ENCODE measurements at places on chromosomes 2 and 18.

- DNase-seq = no peak
Measured at GRCh38 chr2:15953147-15953630, 12.8 kb downstream of the MYCN start.

- no peak for DNase-seq
Measured at GRCh38 chr18:61941948-61942471, 49.2 kb upstream of the RNF152 start.

DNA sequence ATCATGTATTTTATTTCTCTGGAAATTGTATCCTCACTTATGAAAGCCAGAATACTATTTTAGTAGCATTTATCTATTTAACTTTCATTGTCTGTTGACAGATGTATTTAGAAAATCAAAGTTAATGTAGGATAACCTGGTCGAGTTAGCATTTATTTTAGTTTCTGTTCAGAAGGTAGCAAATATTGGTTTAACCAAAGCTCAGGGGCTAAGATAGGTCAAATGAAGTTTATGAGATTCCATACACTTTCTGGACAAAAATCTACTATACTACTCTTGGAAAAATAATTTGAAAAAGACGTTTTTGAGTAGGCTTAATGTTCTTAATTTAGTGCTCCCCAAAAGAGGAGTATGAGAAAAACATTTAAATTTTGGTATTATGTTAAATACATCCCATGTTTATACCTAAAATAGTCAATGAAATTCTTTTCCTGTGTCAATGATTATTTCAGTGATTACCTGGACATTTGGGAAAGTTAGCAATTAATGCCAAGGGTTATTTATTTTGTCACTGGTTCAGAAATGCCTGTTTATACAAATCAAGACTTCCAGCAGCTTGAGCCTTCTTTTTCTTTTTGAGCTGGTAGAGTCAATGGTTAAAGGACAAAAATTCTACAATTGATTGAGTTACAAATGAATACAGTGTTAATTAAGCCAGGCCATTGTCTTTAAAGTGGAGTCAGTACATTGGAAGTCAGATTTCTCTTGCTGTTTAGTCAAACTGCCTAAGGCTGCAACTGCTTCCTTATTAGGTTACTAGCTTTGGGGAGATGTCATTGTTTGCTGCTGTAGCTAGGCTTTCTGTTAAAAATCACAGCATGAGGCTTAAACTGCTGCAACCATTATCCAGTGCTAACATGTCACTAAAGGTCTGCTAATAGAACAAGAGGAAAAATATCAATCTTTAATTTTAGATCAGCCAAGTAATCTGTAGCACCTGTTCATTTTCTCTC lies 182.3 kb downstream of the CAMKMT start:
- peak; percentile 97 for DNase-seq

- DNase-seq = peak; percentile 80
Measured at GRCh38 chr2:86195808-86196387, 636 bp upstream of the IMMT start.

GRCh38 chr2:67083951-67084350 lies 313.2 kb upstream of the ETAA1 start:
- DNase-seq = no peak

GRCh38 chr2:135052042-135052876 lies at the start of gene RAB3GAP1:
Gene RAB3GAP1 (plus strand): TSS chr2:135052292. CDS start chr2:135052308, 16 bp downstream.
- DNase-seq = peak; percentile 89

GRCh38 chr2:98379311-98380202 lies 33.3 kb downstream of the CNGA3 start:
- no peak for DNase-seq

GRCh38 chr18:986051-986450 lies 81.4 kb downstream of the ADCYAP1 start:
- DNase-seq = peak; percentile 90

- DNase-seq = no peak
Measured at GRCh38 chr2:179768765-179769164, 92.6 kb downstream of the ZNF385B start.

- DNase-seq = no peak
Measured at GRCh38 chr2:229539628-229540027, 174.7 kb downstream of the DNER start.

DNA sequence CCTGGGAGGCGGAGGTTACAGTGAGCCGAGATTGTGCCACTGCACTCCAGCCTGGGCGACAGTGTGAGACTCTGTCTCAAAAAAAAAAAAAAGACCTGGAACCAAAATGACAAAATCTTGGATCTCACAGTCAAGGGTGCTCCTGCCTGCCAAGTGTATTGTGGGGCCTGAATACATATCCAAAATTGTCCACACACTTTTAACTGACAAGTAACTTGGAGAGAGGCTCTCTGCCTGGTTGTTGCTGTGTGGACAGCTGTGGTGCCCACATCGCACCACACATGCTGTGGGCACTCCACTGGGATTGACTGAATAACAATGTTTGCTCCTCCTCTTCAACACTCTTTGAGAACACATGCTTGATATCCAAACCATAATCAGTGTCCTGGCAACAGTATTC lies 117.6 kb upstream of the REV1 start:
- no peak for DNase-seq

GRCh38 chr2:118678985-118679384 lies 168.5 kb downstream of the EN1 start:
- no peak for DNase-seq

GRCh38 chr2:157934684-157935377 lies 58.7 kb upstream of the ACVR1 start:
- no peak for DNase-seq

- no peak for DNase-seq
Measured at GRCh38 chr2:232894251-232894650, 24.2 kb downstream of the SNORC start.

DNA sequence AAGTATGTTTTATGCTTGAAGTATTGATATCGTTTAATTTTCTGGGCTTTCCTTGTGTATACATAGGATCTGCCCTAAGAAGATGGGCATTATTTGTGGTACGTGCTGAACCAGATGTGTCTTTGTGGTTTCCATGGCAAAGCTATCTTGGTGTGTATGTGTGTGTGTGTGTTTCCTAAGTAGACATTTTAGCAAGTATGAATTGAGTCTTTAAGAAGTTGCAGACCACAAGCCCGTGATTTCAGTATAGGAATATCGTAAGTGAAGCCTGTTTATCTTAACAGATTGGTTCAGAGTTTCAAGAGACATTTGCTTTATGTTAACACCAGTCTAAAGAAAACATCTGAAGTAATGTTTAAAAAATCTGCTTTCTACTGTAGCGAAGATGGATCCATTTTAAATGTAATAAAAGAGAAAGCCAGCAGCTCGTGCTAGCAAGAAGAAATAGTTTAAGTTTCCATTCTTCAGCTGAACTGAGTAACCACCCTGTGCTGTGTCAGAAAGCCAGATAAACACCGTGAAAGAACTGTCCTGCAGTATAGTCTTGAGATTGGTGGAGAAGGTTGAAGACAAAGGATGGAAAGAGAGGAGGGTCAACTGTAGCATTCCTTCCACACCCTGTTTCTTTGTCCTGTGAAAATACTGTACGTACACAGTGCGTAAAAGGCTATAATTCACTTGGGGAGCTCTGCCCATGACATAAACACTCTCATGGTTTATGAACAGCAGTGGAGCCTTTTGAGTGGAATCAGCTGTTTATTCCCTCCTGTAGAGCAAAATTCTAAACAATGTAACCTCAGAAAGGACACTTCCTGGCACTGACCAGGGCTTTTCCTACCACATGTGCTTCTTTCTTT lies 91.9 kb upstream of the FOSL2 start:
- no peak for DNase-seq

DNA sequence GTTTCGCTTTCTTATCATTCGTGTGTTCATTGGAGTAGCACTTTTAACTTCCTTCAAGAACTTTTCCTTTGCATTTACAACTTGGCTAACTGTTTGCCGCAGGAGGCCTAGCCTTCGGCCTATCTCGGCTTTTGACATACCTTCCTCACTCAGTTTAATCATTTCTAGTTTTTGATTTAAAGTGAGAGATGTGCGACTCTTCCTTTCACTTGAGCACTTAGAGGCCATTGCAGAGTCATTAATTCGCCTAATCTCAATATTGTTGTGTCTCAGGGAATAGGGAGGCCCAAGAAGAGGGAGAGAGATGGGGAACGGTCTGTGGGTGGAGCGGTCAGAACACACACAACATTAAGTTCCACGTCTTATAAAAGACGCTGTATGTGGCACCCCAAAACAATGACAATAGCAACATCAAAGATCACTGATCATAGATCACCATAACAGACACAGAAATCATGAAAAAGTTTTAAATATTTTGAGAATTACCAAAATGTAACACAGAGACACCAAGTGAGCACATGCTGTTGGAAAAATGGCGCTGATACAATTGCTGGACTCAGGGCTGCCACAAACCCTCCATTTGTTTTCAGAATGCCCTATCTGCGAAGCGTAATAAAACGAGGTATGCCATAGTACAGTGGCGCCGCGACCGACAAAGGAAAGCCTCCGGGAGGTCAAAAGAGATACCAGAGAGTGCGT lies 553 bp downstream of the TIGD1 start:
- no peak for DNase-seq

GRCh38 chr2:44774826-44775492 lies 166.5 kb upstream of the SIX3 start:
- DNase-seq = peak; percentile 43

DNA sequence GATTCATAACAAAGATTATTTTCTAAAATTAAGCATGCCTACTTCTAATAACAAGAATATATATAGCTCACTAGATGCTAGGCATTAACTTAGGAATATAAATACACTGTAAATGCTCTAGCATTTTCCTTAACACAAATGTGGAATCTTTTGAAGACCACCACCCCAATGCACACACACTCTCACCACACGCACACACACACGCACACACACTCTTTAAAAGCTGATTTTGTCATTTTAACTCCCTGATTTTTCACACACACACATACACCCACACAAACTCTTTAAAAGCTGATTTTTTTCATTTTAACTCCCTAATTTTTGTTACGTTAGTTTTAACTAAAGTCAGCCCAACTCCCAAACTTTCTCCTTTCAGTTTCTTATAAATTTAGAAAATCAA lies 3.0 kb downstream of the COL5A2 start:
- no peak for DNase-seq

DNA sequence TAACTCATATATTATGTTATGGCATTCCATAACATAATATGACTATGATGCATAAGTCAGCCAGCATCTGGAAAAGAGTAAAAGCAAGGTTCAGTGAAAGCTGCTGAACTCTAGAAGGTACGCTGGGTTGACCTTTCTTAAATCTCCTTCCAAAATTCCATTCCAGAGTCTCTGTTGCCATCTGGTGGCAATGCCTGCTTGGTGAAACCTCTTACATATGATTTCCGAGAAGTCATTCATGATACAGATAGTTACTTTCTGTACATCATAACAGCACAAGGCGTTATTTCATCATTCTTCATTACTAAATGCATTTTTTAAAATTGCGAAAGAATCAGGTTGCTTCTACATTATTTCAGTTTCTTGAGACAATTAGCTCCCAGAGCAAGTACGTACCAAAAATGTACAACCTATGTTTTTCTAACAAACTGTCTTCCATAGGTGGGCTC lies 7.0 kb upstream of the EPG5 start:
- peak; percentile 86 for DNase-seq

- peak; percentile 24 for DNase-seq
Measured at GRCh38 chr2:13006829-13007717, 290.3 kb downstream of the TRIB2 start.

DNA sequence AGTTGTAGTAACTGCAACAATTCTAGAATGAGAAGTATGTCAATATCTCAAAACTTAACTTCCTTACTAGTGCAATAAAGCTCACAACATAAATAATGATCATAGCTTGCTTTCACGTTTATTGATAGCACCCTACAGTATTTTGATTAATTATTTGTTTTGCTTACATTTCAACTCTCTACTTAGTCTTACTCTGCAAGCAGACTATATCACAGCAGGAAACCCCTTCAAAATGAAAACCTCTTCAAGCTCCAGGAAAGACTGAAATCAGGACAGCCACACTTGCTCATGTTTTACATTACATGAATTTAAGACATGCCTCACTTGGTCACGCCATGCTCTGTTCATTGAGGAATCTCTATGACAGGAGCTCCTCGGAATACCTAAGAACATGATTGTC lies 3.3 kb downstream of the OLA1 start:
- no peak for DNase-seq

GRCh38 chr2:289362-290089 lies 1.6 kb upstream of the ALKAL2 start:
- DNase-seq = no peak

DNA sequence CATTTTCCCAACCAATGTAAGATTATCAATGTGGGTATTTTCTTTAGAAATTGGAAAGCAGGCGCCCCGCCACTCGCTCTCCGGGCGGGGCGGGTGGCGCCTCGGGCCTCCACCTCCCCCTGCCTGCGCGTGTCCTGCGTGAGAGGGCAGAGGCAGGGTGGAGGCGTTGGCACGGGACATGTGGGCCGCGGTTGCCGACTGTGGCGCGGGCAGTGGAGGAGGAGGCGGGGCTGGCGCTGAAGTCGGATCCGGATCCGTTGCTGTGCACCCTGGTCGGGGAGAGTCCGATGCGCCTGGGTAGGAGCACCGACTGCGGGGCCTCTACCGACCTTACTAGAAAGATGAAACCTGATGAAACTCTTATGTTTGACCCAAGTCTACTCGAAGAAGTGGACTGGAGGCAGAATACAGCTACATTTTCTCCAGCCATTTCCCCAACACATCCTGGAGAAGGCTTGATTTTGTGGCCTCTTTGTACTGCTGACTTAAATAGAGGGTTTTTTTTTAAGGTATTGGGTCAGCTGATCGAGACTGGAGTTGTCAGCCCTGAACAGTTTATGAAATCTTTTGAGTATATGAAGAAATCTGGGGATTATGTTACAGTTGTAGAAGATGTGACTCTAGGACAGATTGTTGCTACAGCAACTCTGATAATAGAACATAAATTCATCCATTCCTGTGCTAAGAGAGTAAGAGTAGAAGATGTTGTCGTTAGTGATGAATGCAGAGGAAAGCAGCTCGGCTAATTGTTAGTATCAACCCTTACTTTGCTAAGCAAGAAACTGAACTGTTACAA lies 37.9 kb downstream of the PMS1 start:
- no peak for DNase-seq

GRCh38 chr2:159186462-159186861 lies 100.0 kb downstream of the WDSUB1 start:
- DNase-seq = no peak

GRCh38 chr2:151097128-151097527 lies 164.5 kb downstream of the RBM43 start:
- no peak for DNase-seq

DNA sequence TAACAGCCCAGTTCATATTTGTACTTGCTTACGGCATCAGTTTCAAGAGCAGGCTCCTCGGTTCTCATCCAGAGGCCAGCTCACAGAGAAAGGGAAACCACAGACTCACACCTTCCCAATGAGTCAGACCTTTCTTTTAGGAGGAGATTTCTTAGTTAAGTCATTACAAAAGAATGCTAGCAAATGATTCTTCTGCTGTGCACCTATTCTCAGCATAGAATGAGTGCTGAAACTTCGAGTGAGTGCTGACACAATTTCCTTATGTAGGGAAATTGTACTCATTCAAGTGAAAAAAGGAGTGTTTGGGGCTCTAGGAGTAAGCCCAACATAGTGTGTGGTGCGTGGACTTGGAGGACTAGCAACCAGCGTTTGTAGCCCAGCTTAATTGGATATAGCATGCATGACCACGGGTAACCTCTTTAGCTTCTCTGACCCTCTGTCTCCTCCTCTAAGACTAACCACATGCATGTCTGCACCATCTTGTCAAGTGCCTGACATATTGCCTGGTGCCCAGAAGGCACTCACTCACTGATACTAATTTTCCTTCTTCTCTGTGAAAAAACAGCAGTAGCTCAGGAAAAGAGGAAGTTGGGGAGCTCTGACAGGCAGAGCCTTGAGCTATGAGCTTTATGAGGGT lies 87.0 kb downstream of the ALPK2 start:
- DNase-seq = no peak

- DNase-seq = no peak
Measured at GRCh38 chr18:13318731-13319501, 100.4 kb downstream of the LDLRAD4 start.

- no peak for DNase-seq
Measured at GRCh38 chr18:72208920-72209676, 335.0 kb downstream of the CBLN2 start.
